Sigmoid colon (tissue), 7 donors: ENCODE measurements at places on chromosomes 13 and 19. TPM values are rescaled to one million over a fixed set of nuclear protein-coding genes. Genes with fewer than 3 reads are reported as not detected.

GRCh38 chr13:46575301-46575771 is 22.4 kb downstream of the LRCH1 start:
- H3K36me3 ChIP-seq: no peaks in the 10 kb centered on the region
- DNase-seq: no peak
- H3K4me3 ChIP-seq: no peak overlapping the region
- H3K4me1 ChIP-seq: peaks cover 84% of the 10 kb centered on the region
- H3K27ac ChIP-seq: peak overlapping the region; percentile 78
- no peaks in the 10 kb centered on the region for H3K27me3 ChIP-seq

DNA sequence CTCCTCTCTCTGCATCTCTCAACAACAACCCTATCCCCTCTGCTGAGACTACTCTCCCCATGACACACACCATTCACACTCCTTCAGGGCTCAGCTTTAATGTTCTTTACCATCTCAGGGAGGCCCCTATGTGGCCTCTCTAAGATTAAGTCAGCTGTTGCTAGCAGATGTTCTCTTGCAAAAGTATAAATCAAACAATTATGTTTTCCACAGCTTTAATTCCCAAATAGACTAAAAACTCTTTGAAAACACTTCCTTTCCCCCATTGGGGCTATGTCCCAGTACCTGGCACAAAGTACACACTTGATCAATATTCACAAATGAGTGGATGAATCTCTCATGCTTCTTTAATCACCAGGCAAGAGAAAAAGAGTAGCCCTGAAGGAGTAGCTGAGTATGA is 5.1 kb downstream of the PEG3 start:
- no peak overlapping the region for H3K27ac ChIP-seq
- no peaks in the 10 kb centered on the region for H3K36me3 ChIP-seq
- H3K27me3 ChIP-seq: no peaks in the 10 kb centered on the region
- peaks cover 12% of the 10 kb centered on the region for H3K4me1 ChIP-seq

DNA sequence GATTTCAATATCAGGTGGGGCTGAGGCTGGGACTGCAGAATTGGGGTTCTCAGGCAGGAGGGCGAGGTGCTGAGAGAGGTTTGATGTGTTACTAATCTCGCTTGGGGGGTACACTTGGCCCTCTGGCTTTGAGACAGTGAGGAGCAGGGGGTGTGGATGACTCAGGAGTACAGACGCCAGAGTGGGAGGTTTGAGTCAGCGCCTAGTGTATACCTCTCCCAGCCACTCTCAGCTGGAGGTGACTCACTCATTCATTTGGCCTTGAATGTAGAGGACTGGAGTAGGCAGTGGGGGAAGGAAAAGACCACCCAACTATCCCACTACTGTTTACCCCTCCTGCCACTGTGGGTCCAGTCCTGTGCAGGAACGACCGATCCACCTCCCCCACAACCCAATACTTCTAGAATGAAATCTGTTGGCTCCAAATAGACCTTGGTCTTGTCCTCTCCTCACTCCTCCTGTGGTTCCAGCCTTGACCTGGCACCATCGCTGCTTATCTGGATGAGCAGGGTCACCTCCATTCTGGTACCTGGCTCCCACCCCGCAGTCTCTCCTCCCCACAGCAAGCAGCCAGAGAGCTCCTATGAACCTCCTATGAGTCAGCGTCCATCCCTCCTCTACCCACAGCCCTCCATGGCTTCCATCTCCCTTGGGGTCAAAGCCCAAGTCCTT is 20.1 kb upstream of the ZNRF4 start:
- H3K27ac ChIP-seq: no peak overlapping the region
- no peaks in the 10 kb centered on the region for H3K36me3 ChIP-seq
- peaks cover 17% of the 10 kb centered on the region for H3K27me3 ChIP-seq
- no peak for DNase-seq

- DNase-seq: no peak
- H3K27me3 ChIP-seq: peaks cover 17% of the 10 kb centered on the region
- no peaks in the 10 kb centered on the region for H3K36me3 ChIP-seq
- H3K4me3 ChIP-seq: no peak overlapping the region
- no peaks in the 10 kb centered on the region for H3K4me1 ChIP-seq
- no peak overlapping the region for H3K27ac ChIP-seq
Observed at GRCh38 chr19:41089959-41090358, 1.7 kb downstream of the CYP2A13 start.

- no peak overlapping the region for H3K4me3 ChIP-seq
- no peak overlapping the region for H3K27ac ChIP-seq
- no peak for DNase-seq
- no peaks in the 10 kb centered on the region for H3K27me3 ChIP-seq
- H3K36me3 ChIP-seq: no peaks in the 10 kb centered on the region
- H3K4me1 ChIP-seq: no peaks in the 10 kb centered on the region
Observed at GRCh38 chr13:23620613-23621315, 50.6 kb downstream of the TNFRSF19 start.

GRCh38 chr13:72570019-72570418 is 157.4 kb downstream of the MZT1 start:
- no peaks in the 10 kb centered on the region for H3K4me1 ChIP-seq
- no peak overlapping the region for H3K27ac ChIP-seq
- H3K36me3 ChIP-seq: no peaks in the 10 kb centered on the region
- H3K4me3 ChIP-seq: no peak overlapping the region
- H3K27me3 ChIP-seq: no peaks in the 10 kb centered on the region
- no peak for DNase-seq

DNA sequence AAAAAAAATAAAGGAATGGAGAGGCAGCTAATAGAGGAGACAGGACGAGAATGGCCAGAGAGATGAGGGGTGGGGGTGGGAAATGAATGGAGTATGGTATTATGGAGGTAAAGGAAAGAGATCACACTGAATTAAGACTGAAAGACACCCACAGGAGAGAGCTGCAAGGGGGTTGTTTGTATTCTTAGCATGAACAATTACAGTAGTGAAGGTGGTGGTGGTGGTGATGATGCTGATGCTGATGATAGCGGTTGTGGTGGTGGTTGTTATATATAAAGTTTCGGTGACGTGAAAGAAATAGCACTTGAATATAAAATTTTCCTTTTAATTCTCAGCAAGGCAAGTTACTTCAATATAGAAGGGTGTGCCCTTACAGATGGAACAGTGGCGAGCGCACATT is 2.8 kb upstream of the ADGRE3 start:
- no peaks in the 10 kb centered on the region for H3K27me3 ChIP-seq
- DNase-seq: no peak
- no peak overlapping the region for H3K27ac ChIP-seq
- H3K4me1 ChIP-seq: no peaks in the 10 kb centered on the region
- no peaks in the 10 kb centered on the region for H3K36me3 ChIP-seq

DNA sequence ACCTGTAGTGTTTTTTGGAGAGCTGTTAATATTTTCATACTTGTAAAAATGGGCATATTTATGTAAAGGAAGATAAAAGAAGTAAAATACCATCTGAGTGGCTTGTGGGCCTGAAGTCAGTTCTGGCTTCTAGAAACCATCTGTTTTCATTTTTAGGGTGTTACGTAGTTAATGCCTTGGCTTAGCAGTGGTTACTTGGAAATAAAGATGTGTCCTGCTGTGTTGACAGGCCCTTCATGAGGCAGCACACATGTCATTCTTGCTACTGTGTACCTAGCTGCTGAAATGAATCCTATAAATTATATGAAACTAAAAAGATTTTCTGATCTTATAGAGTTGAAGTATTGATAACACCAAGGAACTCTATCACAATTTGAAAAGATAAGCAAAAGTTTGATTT is 16.0 kb downstream of the ILF3 start:
- peaks cover 36% of the 10 kb centered on the region for H3K36me3 ChIP-seq
- H3K4me1 ChIP-seq: peaks cover 49% of the 10 kb centered on the region
- no peak for DNase-seq
- H3K27me3 ChIP-seq: no peaks in the 10 kb centered on the region

DNA sequence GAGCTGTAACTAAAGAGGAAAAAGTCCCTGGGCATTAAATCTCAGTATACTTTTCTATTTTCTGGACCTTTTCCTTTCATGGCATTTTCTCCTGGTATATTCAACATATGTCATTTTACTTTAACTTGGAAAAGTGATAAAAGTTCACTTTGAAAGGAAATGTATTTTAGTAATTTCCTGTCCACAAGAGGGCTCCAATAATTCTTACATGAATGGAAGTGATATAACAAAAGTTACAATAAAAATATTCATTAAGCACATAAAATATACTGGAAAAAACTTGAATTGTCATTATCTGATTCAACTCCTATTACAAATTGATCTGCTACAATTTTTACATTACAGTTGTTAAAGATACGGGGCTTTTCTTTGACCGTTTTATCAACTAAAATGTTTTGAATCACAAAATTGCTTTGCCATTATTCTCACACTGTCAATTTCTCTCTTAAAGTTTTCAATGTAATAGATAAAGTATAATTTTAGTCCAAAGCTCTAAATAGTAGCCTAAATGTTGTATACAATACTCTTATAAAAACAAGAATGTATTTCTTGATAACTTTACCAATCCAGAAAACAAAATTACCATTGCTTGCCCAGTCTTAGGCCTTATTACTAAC is 4.9 kb downstream of the UBL3 start:
- no peaks in the 10 kb centered on the region for H3K27me3 ChIP-seq
- H3K4me1 ChIP-seq: peaks cover 19% of the 10 kb centered on the region
- H3K36me3 ChIP-seq: no peaks in the 10 kb centered on the region
- no peak overlapping the region for H3K4me3 ChIP-seq
- no peak overlapping the region for H3K27ac ChIP-seq

DNA sequence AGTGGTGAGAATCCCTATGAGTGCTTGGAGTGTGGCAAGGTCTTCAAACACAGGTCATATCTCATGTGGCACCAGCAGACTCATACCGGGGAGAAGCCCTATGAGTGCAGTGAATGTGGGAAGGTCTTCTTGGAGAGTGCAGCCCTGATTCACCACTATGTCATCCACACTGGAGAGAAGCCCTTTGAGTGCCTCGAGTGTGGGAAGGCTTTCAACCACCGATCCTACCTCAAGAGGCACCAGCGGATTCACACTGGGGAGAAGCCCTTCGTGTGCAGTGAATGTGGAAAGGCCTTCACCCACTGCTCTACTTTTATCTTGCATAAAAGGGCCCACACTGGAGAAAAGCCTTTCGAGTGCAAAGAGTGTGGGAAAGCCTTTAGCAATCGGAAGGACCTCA is 18.7 kb upstream of the AURKC start:
- DNase-seq: no peak
- no peak overlapping the region for H3K27ac ChIP-seq
- no peaks in the 10 kb centered on the region for H3K4me1 ChIP-seq
- H3K36me3 ChIP-seq: peaks cover 40% of the 10 kb centered on the region

GRCh38 chr19:1998712-1999708 is 16.5 kb downstream of the BTBD2 start:
- no peak for DNase-seq
- no peak overlapping the region for H3K4me3 ChIP-seq
- no peak overlapping the region for H3K27ac ChIP-seq
- H3K4me1 ChIP-seq: no peaks in the 10 kb centered on the region
- H3K27me3 ChIP-seq: no peaks in the 10 kb centered on the region

ICAM5 gene
- total RNA-seq: 0.83 TPM

CCDC9 gene
- 13.2 TPM for total RNA-seq

PSG11 gene
- total RNA-seq: not detected

FAM216B gene
- total RNA-seq: not detected

RAB20 gene
- total RNA-seq: 14.3 TPM

SLC35E1 gene
- total RNA-seq: 23.9 TPM
